Mesothelial cell of epicardium (in vitro differentiated cells): ENCODE measurements at places on chromosomes 12 and 14.

DNA sequence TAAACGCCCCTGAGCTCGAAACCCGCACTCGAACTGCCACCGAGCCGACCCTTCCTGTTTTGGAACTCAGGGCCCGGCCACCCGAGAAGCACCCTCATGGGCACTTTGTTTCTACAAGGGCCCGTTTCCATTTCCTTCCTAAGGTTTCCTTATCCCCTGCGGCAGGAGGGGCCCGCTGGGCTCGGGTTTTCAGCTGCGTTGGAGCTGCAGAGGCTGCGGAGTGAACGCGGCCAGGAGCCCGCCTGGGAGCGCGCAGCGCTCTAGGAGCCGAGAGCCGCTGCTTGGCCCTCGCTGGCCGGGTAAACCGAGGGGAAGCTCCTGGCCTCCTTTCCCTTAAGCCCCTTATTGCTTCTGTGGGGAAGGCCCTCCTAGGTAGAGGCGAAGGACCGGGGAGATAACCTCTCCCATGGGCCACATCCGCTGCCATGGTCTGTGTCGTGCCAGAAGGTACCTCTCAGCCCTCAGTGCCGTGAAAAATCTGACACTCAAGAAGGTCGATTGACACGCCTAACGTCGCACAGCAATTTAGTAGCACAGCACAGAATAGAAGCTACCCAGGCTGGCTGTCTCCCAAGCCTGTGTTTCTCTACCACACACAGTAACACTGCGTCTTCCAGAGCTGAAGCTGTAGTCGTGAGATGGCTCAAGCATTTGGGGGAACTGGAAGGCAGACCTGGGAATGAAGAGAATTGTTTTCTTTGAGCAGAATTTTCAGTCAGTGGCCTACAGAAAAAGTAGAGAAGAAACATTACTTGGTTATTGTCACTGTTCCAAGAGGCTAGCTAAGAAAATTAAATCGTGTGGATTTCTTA, 12.9 kb upstream of the CALM1 start:
- DNase-seq: peak; percentile 30

DNA sequence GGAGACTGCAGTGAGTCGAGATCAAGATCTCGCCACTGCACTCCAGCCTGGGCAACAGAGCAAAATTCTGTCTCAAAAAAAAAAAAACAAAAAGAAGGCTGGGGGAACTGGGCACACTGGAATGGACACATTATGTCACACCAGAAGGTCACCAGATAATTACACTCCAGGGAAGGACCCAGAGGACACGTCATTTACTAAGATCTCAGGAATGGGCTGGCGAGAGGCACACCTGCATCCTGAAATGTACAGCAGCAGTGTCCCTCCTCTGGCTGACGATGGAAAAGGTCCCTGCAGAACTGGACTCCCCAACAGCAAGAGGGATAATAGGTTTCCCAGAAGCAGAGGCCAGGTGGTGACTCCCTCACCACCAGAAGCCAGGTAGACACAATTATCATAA, 243.5 kb downstream of the BCL11B start:
- no peak for DNase-seq

DNA sequence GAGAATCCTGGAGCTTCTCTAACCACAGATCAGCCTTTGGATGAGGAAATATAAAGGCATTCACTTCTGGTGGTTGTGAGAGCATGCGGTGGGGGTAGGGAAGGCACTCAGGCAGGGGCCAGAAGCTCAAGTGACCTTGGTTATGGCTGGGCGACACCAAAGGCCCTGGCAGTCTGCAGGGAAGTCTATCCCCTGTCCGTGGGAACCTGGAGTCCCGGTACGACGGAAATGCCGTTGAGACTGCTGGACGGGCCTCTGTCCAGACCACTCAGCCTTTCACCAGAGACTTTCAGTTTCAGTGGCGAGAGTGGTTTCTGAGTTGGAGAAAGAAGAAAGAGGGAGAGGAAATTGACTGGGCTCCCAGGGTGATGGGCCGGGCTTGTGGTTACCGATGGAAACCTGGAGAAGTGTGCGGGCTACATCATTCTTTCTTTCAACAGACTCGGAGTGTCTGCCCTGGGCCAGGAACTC, 20.9 kb downstream of the ISCA2 start:
- no peak for DNase-seq

DNA sequence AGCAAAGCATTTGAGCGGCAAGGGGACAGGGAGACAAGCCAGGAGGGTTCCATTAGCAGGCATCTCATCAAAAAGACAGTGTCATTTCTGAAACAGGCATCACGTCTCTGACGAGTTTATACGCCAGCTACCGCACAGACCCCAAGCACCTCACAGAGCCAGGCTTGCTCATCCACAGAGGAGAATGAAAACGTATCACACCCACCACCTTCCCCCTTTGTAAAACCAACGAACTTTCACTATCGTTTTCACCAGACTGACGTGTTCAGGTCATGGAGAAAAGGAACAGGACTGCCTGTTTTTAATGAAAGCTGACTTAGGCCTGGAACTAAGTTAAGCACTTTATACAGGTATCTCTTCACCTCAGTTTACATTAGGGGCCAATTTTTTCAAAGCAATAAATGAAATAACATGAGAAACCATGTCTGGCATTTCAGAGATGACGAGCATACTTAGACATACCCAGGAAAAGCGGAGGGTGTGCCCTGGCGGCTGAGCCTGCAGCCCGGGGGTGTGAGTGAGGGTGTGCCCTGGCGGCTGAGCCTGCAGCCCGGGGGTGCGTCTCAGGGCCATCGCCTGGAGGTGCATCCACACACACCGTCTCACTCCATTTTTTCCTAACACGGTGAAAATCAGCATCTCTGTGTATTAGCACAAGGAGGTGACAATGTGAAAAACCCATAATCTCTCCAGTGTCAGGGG, 41.9 kb downstream of the STX2 start:
- DNase-seq: no peak

DNA sequence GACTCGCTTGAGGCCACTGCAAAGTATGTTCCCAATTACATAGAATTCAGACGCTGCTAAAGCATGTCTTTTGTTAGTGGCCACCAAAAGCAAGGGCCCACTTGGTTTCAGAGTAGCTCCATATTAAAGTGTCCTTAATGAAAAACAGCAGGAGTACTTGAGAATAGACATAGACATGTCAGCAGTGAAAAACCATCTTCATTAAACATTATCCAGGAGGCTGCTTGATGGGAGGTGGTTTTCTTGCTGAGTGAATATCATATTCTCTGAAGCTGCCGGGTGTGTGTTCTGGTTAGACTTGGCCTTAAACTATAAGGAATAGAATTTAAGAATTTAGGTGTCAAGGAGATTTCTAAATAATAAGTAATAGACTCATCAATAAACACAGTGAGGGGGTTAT, 79.5 kb upstream of the CCDC198 start:
- no peak for DNase-seq

GRCh38 chr14:30354439-30354838, 204.5 kb upstream of the G2E3 start:
- no peak for DNase-seq

GRCh38 chr12:121806546-121807423, 3.0 kb downstream of the SETD1B start:
- DNase-seq: no peak

DNA sequence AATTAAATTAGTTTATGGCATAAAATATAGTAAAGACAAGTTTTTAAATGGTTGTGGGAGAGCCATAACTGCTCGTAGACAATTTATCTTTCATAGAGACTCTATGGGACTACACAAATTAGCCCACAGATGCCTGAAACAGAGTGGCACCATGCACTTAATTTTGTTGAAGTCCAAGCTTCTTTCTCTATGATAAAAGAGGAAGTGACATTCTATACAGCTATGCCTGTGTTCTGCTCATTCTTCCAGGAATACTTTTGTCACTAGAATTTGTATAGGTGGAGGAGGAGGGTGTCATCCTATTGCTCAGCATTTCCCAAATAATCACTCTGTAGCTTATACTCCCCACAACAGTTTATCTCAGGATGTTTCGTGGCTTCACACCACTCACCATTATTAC, 43.7 kb upstream of the KICS2 start:
- no peak for DNase-seq

- DNase-seq: no peak
Measured at GRCh38 chr14:94042433-94043091, 16.4 kb downstream of the OTUB2 start.

DNA sequence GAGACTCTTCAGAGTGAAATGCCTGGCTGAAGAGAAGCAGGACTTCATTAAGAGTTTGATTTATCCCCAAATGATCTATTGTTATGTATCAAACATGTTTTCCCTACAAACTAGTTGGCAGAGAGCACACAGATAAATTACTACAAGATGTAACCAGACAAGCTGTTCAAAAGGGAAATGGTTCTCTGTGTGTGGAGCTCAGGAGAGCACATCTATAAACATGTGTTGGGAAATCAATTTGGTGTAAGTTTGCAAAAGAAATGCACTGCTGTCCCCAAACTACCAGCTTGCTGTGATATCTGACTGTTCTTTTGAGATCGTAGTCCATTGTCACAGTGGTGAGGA, 159.2 kb downstream of the PAH start:
- DNase-seq: no peak
